ENCODE measurements at places on chromosomes 2 and 18.

DNA sequence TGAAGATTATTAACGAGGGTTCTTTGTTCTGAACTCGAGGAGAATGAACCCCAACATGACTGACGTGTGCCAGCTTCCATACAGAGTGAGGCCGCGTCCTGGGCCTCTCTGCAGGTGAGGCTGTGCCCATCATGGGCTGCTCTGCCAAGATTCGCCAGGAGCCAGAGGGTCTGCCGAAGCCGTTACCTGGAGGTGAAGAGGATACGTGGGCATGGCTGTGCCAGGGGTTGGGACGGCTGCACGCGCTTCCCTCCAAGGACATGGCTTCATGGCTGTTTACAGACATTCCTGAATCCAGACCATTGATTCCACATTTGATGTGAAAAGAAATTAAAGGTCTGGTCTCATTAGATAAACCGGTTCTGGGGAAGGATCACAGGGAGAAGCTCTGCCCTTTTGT is 211.4 kb upstream of the SALL3 start:
- no peak for DNase-seq

- DNase-seq, result no peak
These were observed 2.5 kb downstream of the FMNL2 start for GRCh38 chr2:152337511-152337903.

- no peak for DNase-seq
These were observed 44.1 kb downstream of the FARP2 start for GRCh38 chr2:241399941-241400922.

- no peak for DNase-seq
These were observed 496.1 kb upstream of the RAB6C start for GRCh38 chr2:129483366-129483765.

GRCh38 chr2:50547521-50547920 is 484.4 kb downstream of the NRXN1 start:
- DNase-seq, result no peak

- peak; percentile 40 for DNase-seq
These were observed 368.4 kb downstream of the MTX2 start for GRCh38 chr2:176637486-176638166.

DNA sequence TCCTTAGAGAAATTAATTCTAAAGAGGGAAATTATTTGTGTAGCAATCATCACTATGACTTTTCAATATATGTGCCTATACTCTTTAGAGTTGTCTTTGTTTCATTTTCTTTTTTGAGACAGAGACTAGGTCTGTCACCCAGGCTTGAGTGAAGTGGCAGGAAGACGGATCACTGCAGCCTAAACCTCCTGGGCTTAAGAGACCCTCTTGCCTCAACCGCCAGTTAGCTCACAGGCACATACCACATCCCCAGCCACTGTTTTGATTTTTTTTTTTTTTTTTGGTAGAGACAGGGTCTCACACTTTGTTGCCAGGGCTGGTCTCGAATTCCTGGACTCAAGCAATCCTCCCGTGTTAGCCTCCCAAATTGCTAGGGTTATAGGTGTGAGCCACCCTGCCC is 12.4 kb downstream of the YWHAQ start:
- no peak for DNase-seq

GRCh38 chr2:181588546-181588945 is 68.4 kb downstream of the CERKL start:
- no peak for DNase-seq

DNA sequence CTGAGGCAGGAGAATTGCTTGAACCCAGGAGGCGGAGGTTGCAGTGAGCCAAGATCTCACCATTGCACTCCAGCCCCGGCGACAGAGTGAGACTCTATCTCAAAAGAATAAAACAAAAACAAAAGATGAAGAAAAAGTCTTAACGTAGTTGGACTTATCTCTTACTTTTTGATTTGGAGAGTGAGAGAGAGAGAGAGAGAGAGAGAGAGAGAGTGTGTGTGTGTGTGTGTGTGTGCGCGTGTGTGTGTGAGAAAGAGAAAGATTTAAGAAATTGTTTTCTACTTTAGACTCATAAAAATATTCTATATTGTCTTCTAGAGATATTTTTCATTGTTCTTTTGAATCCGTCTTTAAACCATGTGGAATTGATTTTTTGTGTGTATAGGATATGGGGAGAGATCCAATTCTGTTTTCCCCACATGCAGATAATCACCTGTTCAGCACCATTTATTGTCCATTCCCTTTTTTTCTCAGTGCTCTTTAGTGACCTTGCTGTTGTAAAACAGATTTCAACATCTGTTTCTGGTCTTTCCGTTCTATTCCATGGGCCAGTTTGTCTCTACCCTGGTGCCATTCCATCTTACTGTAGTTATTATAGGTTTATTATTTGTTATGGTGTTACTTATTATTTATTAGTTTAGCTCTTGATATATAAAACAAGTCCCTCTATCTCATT is 53.5 kb downstream of the KCMF1 start:
- DNase-seq, result no peak

DNA sequence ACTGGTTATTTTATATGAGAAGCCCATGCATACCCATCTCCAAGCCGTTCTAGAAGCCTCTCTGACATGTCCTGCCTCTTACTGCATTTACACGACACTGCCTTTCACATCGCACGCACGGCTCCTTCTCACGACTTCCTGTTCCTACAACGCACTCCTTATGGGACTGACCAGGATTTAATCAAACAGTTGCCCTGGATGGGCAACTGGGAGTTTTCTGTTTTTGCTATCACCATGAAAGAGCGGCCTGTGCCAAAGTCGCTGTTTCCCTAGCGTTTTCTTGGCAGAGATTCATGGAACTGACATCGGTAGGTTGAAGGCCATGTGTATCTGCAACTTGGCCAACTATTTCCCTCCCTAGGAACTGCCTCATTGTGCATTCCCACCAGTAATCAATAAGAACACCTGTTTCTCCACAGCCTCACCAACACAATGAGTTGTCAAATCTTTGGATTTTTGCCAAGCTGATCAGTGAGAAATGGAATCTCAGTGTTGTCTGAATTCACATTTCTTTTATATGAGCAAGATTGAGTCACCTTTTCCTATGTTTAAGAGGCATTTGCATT is 97.2 kb upstream of the OTOS start:
- DNase-seq, result peak; percentile 72

GRCh38 chr2:27428978-27429541 is 629 bp downstream of the NRBP1 start:
- DNase-seq, result peak; percentile 85

DNA sequence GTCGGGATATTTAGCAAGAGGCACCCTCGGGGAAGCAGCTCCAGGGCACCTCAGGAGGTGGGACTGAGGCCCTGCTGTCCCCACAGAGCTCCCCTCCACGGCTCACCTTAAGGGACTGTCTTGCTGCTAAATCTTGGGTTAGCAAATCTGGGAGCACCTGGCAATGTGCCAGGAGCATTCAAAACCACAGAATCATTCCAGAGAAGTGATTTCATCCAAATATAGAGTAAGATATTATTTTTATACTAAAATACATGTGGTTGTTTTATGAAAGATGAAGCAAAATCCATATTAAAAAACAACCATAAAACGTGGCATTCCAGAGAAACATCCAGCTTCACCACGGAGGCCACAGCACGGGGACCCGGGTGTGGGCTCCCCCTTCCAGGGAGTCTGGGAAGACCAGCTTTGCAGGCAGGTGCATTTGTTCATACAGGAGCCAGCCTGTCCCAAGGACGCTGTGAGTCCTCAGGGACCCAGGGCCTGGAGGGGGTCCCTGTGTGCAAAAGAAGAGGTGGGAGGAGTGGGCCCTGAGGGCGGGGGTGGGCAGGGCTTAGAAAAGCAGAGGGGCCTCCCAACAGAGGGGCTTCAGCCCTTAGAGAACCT is 16.3 kb downstream of the HS1BP3 start:
- DNase-seq, result peak; percentile 73

DNA sequence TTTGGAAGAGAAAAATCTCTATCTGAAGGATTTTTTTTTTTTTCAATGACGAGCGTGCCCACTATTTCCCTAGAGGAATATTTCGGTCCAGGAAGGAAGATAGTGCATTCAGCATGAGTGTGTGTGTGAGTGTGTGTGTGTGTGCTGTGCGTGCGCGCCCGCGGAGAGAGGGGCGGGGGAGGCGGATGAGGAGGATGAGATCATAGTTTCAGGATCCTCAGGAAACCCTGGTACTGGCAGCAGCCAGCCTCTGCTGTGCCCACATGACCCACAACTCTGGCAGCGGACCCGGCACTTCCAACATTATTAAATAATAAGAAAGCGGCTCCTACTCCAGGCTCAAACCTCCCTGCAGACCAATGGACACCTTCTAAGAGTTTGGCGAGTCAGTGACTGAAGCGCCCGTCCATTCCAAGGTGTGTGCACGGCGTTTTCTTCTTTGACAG is 217.0 kb upstream of the DTNA start:
- peak; percentile 68 for DNase-seq

- DNase-seq, result no peak
These were observed 683.5 kb downstream of the TMEM182 start for GRCh38 chr2:103445347-103445746.

DNA sequence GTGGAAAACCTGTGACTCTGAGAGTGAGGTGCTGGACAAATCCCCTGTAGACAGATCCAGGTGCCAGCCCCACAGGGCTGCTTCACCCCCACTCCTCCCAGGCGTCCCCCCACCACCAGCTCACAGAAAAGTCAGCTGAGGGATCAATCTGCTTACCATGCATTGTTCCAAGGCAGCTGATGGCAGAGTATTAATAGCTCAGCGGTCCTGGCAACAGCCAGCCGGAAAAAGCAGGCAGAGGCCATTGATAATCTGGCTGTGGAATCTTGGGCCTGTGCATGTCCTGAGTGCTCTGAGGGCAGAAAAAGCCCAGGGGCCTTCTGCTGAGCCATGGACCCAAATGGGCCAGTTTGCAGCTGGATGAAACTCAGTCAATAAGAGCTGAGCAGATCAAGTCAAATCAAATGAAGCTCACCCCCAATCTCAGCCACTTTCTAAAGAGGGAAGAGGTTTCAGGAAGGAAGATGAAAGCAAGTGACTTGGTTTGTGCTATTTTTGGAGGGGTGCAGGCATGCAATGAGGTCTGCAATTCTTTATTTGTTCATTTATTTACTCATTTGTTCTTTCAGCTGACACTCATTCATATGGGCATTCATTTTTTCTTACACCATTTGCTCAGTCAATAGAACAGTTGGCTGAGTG is 63.4 kb downstream of the GYPC start:
- no peak for DNase-seq

GRCh38 chr2:69917852-69918251 is 2.9 kb downstream of the MXD1 start:
- peak; percentile 94 for DNase-seq

- DNase-seq, result no peak
These were observed 307.5 kb downstream of the TCF4 start for GRCh38 chr18:55280503-55280902.

- peak; percentile 78 for DNase-seq
These were observed 23.8 kb upstream of the IL1R2 start for GRCh38 chr2:101967826-101968513.

- no peak for DNase-seq
These were observed 15.3 kb downstream of the ETAA1 start for GRCh38 chr2:67412424-67412823.

GRCh38 chr2:25692737-25693445 is 19.5 kb upstream of the DTNB start:
- DNase-seq, result no peak

DNA sequence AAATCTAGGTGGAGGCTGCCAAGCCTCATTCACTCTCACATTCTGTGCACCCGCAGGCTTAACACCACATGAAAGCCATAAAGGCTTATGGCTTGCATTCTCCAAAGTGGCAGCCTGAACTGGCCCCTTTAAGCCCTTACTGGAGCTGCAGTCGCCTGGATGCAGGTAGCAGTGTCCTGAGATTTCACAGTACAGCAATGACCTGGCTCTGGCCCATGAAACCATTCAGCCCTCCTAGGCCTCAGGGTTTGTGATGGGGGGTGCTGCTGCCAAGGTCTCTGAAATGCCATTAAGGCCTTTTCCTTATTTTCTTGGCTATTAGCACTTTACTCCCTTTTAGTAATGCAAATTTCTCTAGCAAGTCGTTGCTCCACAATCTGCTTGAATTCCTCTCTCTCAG is 48.6 kb downstream of the RNMT start:
- no peak for DNase-seq

DNA sequence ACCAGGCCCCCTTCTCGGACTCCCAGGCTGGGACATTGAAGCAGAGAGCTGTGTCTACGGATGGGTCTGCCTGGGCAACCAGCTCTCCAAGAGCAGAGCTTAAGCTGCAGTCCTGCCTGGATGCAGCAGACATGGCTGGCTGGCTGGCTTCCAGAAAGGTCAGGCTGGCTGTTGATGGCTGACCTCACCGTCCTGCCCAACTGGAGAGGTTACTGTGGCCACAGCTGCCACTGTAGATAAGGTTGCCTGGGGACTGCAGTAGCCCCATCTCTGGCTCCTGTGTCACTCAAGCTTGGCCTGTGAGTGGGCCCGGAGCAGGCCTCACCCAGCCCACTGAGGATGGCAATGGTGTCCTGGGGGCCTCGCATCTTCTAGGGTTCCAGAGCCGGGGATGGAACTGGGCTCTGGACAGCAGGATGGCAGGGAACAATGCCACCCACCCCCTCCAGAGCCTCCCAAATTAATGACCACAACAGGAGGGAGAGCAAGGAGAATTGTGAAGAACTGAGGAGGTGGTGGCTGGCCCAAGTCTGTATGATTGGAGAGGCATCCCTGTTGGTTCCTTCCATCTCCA is 37.0 kb upstream of the FOSL2 start:
- no peak for DNase-seq

DNA sequence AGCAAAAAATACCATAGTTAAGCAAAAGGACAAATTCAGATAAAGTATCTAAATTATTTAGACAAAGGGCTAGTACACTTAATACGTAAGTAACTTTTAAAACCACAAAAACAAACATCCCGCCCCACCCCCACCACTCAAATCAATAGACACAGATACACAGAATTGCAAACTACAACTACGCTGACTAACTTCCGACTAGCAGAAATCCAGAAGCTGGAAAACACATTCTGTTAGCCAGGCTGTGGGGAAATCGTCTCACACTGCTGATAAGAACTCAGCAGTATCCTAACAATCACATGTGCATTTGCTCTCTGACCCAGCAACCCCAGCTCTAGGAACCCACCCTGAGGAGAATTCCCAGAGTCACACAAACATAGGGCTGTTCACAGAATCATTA is 16.6 kb downstream of the FAM168B start:
- DNase-seq, result peak; percentile 71

DNA sequence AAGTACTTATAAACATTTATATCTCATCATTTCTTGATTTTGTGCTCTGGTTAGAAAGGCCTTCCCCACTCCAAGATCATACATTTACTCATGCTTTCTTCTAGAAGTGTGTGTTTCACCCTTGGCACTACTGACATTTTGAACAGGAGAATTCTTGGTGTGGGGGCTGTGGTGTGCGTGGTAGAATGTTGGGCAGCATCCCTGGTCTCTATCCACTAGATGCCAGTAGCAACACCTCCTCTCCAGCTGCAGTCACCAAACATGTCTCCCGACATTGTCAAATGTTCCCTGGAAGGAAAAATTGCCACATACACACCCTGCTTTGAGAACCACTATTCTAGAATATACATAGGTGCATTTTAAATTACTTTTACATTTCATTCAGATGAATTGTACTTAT is 8.7 kb upstream of the TGIF1 start:
- peak; percentile 51 for DNase-seq
